HTR-8/SVneo (cell line): ENCODE measurements at places on chromosomes 4 and X.

DNA sequence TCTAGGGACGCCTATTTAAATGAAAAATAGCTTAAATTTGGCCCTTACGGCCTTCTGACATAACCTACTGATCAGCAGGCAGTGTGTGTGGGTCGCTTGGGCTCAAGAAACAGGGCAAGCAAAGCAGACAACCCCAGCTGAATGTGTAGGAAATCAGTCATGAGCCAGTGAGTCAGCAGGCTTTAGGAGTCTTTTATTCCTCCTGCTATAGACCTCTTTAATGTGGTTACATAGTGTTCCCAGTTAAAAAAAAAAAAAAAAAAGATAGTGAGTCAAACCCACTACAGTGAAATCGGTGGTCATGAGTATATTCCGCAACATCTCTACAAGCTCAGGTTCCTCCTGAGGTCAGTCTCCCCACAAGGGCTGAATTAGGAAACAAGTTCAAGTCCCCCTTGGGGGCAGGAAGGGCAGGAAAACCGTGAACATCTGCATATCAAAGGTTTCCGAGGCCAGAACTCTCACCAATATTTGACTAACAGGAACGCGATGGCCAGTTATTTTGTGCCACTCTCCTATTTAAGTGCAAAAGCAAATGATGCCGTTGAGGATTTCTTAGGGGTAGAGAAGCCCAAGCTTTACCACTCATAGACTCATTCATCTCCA, 32.7 kb downstream of the ACSL1 start:
- DNase-seq, result peak; percentile 89

DNA sequence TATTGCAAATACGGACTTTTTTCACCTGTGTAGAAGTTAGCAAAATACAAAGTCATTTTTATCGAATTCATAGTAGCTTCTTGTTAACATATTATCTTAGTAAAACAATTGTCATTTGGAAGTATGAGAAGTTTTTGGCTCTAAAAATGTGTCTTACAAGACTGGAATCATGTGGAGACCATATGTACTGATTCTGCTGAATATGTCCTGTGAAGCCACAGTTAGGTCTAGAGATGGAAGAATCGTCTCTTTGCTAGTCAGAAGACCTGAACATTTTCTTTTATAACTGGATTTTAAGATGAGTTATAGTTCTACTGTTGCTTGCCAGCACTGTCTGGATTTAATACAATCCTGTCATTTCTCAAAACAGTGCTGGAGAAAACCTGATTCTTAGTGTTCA, 29.0 kb downstream of the TMEM165 start:
- DNase-seq, result no peak

GRCh38 chr4:185011408-185011807, 6.9 kb upstream of the HELT start:
- DNase-seq, result peak; percentile 64

GRCh38 chr4:174069848-174070330, 213.6 kb downstream of the FBXO8 start:
- DNase-seq, result no peak

- peak; percentile 77 for DNase-seq
Observed at GRCh38 chr4:186725469-186726425, 2.1 kb upstream of the FAT1 start.

DNA sequence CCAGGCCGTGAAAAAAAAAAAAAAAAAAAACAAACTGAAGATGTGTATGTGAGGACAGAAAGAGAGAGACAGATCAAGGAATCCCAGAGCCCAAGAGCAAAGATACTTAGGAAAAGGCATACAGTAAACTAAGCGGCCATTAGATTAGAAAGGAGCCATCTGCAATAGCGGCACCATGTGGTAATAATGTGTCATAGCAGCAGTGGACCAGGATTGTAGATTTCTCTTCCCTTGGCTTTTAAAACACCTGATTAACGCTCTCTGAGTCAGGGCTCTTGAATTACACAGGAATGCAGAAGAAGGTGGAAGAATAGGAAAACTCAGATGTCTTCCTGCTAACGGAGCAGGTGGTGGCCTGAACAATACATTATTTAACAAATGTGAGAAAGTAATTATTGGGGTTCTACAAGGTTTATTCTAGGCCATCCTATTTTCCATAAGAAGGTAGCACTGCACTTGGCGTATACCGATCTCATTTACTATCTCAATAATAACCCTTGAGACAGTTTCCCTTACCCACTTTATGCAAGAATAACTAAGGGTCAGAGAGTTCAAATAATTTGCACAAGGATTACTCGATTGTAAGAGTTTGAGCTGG, 182.7 kb downstream of the KCNIP4 start:
- DNase-seq, result no peak

DNA sequence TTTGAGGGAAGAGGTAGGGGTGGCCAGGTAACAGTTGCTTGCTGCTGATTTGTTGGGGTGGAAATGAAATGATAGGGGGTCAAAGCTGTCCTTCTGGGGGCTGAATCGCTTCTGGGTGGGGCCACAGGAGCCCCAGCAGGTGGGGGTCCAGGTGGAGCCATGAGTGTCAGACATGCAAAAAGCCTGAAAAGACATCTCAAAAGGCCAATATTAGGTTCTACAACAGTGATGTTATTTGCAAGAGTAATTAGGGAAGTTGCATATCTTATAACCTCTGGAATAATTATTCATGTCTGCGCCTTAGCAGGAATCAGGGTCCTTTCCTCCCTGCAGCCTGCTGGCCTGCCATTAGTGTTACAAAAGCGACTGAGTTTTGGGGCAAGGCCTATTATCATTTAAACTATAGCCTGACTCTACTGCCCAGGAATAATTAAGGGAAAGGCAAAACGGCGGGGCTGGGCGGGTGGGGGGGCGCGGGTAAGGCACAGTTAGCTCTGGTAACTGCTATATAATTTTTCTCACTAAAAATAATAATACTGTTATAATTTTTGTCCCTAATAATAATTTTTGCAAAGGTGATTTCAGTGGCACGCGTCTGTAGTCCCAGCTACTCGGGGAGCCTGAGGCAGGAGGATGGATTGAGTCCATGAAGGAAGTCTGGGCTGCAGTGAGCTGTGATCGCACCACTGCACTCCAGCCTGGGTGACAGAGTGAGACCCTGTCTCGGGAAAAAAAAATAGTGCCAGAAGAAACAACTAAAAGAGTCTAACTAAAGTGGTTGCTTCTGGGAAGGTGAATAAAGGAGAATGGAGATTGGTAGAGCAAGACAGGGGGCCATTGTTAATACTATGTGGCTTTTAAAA, 145.7 kb downstream of the MAGEB17 start:
- no peak for DNase-seq

DNA sequence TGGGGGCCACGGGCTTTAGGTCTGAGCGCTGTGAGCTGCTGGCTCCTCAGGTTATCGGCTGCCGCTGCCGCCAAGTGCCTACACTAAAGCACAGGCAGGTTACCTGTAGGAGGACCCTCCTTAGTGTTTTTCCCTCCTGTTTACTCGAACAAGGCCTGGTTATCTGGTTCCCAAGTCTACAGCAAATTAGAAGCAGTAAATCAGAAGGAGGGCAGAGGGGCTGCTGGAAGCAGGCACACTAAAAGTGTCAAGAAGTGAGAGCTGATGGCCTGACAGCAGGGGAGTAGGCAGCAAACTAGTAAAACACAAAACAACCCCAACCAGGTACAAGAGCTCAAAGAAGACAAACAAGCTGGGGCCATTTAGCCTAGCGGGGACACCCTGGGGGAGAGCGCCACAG, 125.0 kb upstream of the PJA1 start:
- DNase-seq, result no peak

- DNase-seq, result no peak
Observed at GRCh38 chrX:31649201-31649600, 577.4 kb upstream of the FTHL17 start.

- no peak for DNase-seq
Observed at GRCh38 chrX:76931518-76931917, 504.0 kb downstream of the MAGEE1 start.

- DNase-seq, result no peak
Observed at GRCh38 chr4:6446538-6447451, 25.6 kb downstream of the PPP2R2C start.

DNA sequence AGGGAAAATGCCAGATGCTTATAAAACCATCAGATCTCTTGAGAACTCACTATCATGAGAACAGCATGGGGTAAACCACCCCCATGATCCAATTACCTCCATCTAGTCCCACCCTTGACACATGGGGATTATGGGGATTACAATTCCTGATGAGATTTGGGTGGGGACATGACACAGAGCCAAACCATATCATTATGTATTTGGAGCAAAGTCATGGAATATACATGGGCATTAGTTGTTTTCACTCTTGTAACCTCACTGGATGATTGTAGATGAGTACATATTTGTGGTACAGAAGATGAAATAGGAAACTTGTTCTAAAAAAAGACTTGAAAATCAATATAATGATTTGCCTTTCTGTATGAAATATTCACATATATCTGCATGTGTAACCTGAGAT, 674.5 kb upstream of the BOD1L1 start:
- DNase-seq, result no peak

GRCh38 chr4:107391630-107392028, 328.4 kb downstream of the PAPSS1 start:
- no peak for DNase-seq

DNA sequence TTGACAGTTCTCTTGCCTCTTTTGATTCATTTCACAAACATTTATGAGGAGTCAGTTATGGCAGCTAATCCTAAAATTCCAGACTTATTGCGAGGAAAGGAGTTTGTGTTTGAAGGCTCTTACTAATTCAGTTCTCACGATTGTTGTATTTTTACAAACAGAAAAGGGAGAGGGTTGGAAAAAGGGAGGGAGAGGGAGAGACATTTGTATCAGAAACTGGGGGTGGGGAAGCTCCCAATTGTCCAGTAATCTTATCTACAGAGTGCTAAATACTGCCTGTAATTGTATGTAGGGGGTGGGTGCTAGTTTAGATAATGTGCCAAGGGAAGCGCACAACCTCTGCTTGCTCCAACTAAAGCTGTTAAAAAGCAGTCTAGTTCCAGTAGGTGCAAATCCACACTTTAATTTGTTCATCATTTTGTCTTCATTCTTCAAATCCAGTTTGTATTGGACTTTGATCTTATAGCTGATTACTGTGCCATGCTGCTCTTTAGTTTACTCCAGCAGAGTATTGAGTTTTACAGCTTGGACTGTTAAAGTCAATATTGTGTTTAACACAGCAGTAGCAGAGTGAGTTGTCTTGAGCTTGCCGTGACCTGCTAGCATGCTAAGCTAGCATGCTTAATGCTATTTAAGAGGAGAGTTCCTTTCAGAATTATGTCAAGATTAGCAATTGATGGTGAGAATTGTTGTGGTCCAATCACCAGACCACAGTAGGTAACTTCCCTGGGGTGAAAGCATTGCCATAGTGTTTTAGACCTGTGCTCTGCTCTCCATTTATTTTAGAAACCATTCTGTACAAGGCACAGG, 13.9 kb downstream of the FNIP2 start:
- DNase-seq, result no peak

GRCh38 chr4:79993476-79993875, 79.6 kb downstream of the ANTXR2 start:
- DNase-seq, result no peak

DNA sequence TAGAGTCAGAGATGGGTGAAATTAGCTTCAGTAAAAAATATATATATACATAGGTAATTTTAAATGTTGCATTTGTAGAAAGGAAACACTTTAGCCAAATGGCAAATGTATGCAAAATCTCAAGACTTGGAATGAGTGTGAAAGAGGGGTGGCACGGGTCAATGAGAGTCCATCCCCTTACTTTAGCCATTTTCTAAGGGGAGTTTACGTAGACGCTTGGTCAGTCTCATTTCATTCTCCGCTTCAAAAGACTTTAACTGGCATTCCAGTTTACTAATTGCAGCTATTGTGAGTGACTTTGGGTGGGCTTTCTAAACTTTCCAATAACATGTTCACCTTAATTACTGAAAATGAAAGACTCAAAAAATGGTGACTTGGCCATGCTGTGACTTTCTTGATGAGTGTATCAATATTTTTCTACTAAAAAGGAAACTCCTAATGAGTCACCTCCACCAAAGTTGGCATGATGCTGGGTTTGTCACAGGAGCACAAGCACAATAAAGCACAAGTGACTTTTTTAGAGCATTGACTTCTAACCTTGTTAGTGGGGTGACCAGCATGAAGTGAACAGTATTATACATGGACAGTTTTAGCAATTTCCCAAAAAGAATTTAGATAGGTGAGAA, 356.0 kb upstream of the RASGEF1B start:
- no peak for DNase-seq

DNA sequence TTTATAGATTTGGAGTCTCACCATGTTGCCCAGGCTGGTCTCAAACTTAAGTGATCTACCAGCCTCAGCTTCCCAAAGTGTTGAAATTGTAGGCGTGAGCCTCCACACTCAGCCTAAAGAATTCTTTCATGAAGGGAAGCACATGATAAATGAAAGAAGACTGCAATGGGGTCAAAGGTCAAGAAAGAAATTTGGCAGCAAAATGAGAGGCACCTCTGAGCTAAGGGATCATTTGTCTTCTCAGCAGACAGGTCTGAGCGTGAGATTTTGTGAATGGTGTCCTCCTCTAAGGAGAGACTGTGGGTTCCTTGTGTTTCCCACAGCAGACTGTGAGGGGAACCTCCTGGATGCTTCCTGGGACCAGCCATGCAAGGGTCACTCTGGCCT, 57.5 kb upstream of the EGFL6 start:
- DNase-seq, result no peak

GRCh38 chrX:119045884-119046283, 26.9 kb upstream of the CT47C1 start:
- no peak for DNase-seq

DNA sequence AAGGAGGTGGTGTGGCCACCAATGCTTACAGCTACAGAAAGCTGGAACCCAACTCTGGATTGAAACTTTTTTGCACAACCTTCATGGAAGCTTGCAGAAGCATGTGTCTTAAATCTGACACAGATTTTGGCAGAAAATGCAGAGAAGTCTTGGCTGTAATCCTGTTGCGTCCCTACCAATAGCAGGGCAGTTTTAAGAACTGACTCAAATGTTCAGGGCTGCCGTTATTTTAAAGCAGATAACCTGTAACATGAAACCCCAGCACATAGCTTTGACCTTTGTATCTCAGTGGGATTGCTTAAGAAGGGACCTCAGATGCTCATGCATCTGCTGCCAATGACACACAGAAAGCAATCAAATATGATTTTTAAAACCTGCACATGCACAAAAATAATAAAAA, at the start of gene VEGFD:
Gene VEGFD (minus strand): TSS at position 110 of the 400 bp plus-strand sequence. CDS start 467 bp downstream, outside the sequence.
- no peak for DNase-seq

DNA sequence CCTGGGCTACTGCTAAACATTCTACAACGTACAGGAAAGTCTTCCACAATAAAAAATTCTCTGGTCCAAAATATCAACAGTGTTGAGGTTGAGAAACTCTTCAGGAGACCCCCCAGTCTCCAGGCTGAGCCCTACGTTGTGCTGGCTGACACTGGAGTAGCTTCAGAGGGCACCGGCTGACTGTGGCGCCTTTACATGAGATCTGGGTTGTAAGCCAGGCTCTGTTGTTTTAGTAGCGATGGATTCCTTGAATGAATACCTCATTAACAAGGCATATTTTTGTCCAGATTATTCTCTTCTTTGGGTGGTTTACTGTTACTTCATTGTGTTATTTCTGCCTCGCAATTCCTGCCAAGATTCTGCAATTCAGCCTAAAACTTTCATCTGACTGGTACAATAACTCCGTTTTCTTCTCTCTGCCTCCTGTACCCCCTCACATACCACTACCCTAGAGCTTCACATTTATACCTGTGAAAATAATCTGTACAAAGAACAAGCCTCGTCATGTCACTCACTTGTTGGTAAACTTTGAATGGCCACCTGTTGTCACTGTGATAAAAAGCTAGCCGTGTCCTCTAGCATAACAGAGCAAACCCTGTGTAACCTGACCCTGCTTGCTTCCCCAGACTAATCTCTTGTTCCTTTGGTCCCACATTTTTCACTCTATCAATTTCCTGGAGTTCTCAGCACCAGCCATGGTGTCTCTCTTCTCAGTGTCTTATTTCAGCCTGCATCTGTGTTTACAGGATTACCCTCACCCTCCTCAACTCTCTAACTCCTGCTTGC, 1476.1 kb upstream of the TENM3 start:
- no peak for DNase-seq

GRCh38 chrX:140815868-140816267, 106.3 kb downstream of the LINC00632 start:
- peak; percentile 0 for DNase-seq
